Prostate gland (tissue), 2 donors: ENCODE measurements at places on chromosomes 7 and 10. TPM values are rescaled to one million over a fixed set of nuclear protein-coding genes. Genes with fewer than 3 reads are reported as not detected.

Gene ADAM12
- 0.14 TPM for total RNA-seq

GRCh38 chr10:94217411-94217810, 145.3 kb downstream of the NOC3L start:
- H3K27me3 ChIP-seq: no peaks in the 10 kb centered on the region
- H3K36me3 ChIP-seq: no peaks in the 10 kb centered on the region
- no peak overlapping the region for H3K27ac ChIP-seq
- no peak overlapping the region for H3K4me3 ChIP-seq
- H3K4me1 ChIP-seq: no peaks in the 10 kb centered on the region

GRCh38 chr10:575402-576129, 113.9 kb downstream of the DIP2C start:
- no peaks in the 10 kb centered on the region for H3K36me3 ChIP-seq
- no peak overlapping the region for H3K4me3 ChIP-seq
- DNase-seq: no peak
- no peaks in the 10 kb centered on the region for H3K4me1 ChIP-seq
- H3K27me3 ChIP-seq: no peaks in the 10 kb centered on the region

GRCh38 chr10:93408783-93409182, 73.4 kb downstream of the MYOF start:
- H3K36me3 ChIP-seq: no peaks in the 10 kb centered on the region
- H3K27ac ChIP-seq: no peak overlapping the region
- H3K4me3 ChIP-seq: no peak overlapping the region
- H3K4me1 ChIP-seq: no peaks in the 10 kb centered on the region
- no peak for DNase-seq

DNA sequence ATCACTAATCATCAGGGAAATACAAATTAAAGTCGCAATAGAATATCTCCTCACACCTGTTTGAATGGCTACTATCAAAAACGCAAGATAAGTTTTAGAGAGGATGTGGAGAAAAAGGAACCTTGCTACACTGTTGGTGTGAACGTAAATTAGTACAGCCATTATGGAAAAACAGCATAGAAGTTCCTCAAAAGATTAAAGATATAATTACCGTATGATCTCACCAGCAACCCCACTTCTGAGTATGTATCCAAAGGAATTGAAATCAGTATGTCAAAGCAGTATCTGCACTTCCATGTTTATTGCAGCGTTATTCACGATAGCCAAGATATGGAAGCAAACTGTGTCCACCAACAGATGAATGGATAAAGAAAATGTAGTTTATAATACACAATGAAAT, 164.4 kb downstream of the ZNF365 start:
- DNase-seq: no peak
- H3K27ac ChIP-seq: no peak overlapping the region
- H3K4me3 ChIP-seq: no peak overlapping the region
- H3K36me3 ChIP-seq: no peaks in the 10 kb centered on the region
- H3K27me3 ChIP-seq: no peaks in the 10 kb centered on the region
- no peaks in the 10 kb centered on the region for H3K4me1 ChIP-seq

Gene PPP1R17
- not detected for total RNA-seq

- no peaks in the 10 kb centered on the region for H3K36me3 ChIP-seq
- no peak overlapping the region for H3K27ac ChIP-seq
- H3K4me1 ChIP-seq: no peaks in the 10 kb centered on the region
- DNase-seq: no peak
These were observed 107.7 kb downstream of the RBM20 start for GRCh38 chr10:110751850-110752249.

DNA sequence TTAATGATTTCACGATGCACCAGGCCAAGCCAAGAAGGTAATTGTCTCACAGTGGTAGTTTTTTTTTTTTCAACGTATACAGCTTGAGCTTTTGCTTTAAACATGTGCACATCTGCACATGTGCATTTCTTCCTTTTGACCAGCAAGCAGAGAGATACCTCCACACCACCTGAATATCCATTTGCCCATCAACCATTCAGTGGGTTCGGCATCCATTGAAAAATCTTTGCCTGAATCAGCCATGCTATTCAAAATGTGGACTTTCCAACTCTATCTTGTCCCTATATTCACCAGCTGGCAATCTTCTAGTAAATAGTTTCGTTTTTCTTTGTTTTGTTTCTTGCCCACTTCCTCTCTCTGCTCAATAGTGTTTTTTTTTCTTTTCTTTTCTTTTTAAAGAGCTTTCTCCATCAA, 7.7 kb upstream of the TRA2A start:
- no peak for DNase-seq
- H3K36me3 ChIP-seq: no peaks in the 10 kb centered on the region
- H3K4me1 ChIP-seq: no peaks in the 10 kb centered on the region
- H3K27me3 ChIP-seq: no peaks in the 10 kb centered on the region
- H3K4me3 ChIP-seq: no peak overlapping the region

Gene OR2A7
- 10.7 TPM for total RNA-seq

- no peak overlapping the region for H3K27ac ChIP-seq
- no peak overlapping the region for H3K4me3 ChIP-seq
- H3K36me3 ChIP-seq: no peaks in the 10 kb centered on the region
- H3K27me3 ChIP-seq: no peaks in the 10 kb centered on the region
- no peak for DNase-seq
- H3K4me1 ChIP-seq: no peaks in the 10 kb centered on the region
These were observed 737.2 kb upstream of the IGFBP3 start for GRCh38 chr7:46658281-46658680.

Gene SEMA3C
- 147 TPM for total RNA-seq

GRCh38 chr7:66768865-66769832, 28.6 kb downstream of the RABGEF1 start:
- no peaks in the 10 kb centered on the region for H3K4me1 ChIP-seq
- H3K4me3 ChIP-seq: no peak overlapping the region
- no peak for DNase-seq

- H3K27me3 ChIP-seq: no peaks in the 10 kb centered on the region
- H3K4me3 ChIP-seq: no peak overlapping the region
- no peaks in the 10 kb centered on the region for H3K4me1 ChIP-seq
- DNase-seq: no peak
These were observed 28.0 kb downstream of the PIP4K2A start for GRCh38 chr10:22686347-22686746.

Gene POLD2
- total RNA-seq: 65.9 TPM

DNA sequence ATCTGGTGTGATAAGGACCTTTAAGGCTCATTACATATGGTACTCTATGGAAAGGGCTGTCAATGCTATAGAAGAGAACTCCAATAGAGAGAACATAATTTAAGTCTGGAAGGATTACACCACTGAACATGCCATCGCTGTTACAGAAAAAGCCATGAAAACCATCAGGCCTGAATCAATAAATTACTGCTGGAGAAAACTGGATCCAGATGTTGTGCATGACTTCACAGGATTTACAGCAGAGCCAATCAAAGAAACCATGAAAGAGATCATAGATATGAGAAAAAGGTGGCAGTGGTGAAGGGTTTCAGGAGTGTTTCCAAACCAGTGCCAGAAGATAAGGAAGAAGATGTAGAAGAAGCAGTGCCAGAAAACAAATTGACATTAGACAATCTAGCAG, 18.9 kb upstream of the GPR22 start:
- no peak overlapping the region for H3K27ac ChIP-seq
- H3K36me3 ChIP-seq: no peaks in the 10 kb centered on the region
- no peak overlapping the region for H3K4me3 ChIP-seq
- no peaks in the 10 kb centered on the region for H3K4me1 ChIP-seq

GRCh38 chr7:122137251-122138077, 6.6 kb downstream of the AASS start:
- no peaks in the 10 kb centered on the region for H3K36me3 ChIP-seq
- H3K27me3 ChIP-seq: no peaks in the 10 kb centered on the region
- H3K4me1 ChIP-seq: no peaks in the 10 kb centered on the region
- no peak for DNase-seq
- no peak overlapping the region for H3K4me3 ChIP-seq

Gene NKX6-2
- total RNA-seq: not detected

GRCh38 chr10:125008689-125009638, 67.0 kb downstream of the ZRANB1 start:
- H3K4me1 ChIP-seq: peaks cover 9% of the 10 kb centered on the region
- H3K36me3 ChIP-seq: no peaks in the 10 kb centered on the region
- no peaks in the 10 kb centered on the region for H3K27me3 ChIP-seq
- H3K27ac ChIP-seq: peak overlapping the region; percentile 69
- DNase-seq: no peak

- no peaks in the 10 kb centered on the region for H3K36me3 ChIP-seq
- no peaks in the 10 kb centered on the region for H3K4me1 ChIP-seq
- no peak overlapping the region for H3K4me3 ChIP-seq
- no peaks in the 10 kb centered on the region for H3K27me3 ChIP-seq
These were observed 16.1 kb upstream of the DMBT1 start for GRCh38 chr10:122544493-122544892.

Gene ZNF736
- 12.4 TPM for total RNA-seq

- no peaks in the 10 kb centered on the region for H3K4me1 ChIP-seq
- H3K4me3 ChIP-seq: no peak overlapping the region
- no peaks in the 10 kb centered on the region for H3K27me3 ChIP-seq
- H3K36me3 ChIP-seq: no peaks in the 10 kb centered on the region
- no peak overlapping the region for H3K27ac ChIP-seq
- no peak for DNase-seq
These were observed 12.4 kb downstream of the UMAD1 start for GRCh38 chr7:7652798-7653540.
